NCI-H1930 (cell line): ENCODE measurements at places on chromosomes 4 and X.

- DNase-seq, result no peak
These were observed 20.0 kb downstream of the STBD1 start for GRCh38 chr4:76326515-76326914.

DNA sequence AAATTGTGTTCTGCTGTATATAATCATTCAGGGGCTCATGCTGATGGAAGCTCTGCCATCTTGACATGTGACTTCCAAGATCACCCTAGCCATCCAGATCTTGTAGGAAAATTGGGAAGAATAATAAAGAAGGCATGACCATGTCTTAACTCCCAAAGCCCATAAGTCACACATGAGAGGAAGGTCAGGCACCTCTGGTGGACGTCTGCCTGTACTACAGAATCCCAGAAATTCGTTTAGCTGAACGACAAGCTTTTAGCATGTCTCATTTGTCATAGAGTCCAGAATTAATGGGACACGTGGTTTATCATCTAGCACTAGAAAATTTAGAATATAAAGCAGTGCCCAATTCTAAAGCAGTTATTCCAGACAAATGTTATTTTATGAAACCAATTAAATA is 212.7 kb downstream of the CENPC start:
- DNase-seq, result no peak

GRCh38 chr4:170610434-170610833 is 520.7 kb upstream of the AADAT start:
- DNase-seq, result no peak

GRCh38 chr4:60885011-60885410 is 315.1 kb upstream of the ADGRL3 start:
- DNase-seq, result no peak

- DNase-seq, result no peak
These were observed 63.9 kb upstream of the NLGN4X start for GRCh38 chrX:6292599-6292998.

GRCh38 chr4:87931932-87932331 is 43.6 kb upstream of the SPP1 start:
- no peak for DNase-seq

DNA sequence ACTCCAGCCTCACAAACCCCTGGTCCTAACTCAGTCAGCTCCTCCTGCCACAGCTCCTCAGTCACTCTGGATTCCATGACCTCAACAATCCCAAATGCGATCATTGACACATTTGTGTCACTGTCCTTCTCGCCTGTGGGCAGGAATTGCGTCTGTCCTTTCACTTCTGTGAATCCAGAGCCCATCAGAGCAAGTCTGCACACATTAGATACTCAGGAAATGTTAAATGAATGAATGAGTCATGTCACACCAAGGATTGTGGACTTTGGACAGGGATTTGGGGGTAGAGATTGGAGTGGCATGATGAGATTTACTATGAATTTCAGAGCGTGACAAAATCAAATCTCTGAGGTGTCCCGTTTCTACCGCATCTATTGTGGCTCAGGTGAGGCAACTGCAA is 11.8 kb upstream of the CLDN24 start:
- peak; percentile 21 for DNase-seq

- DNase-seq, result peak; percentile 4
These were observed 136.4 kb downstream of the ZNF674 start for GRCh38 chrX:46408553-46409407.

DNA sequence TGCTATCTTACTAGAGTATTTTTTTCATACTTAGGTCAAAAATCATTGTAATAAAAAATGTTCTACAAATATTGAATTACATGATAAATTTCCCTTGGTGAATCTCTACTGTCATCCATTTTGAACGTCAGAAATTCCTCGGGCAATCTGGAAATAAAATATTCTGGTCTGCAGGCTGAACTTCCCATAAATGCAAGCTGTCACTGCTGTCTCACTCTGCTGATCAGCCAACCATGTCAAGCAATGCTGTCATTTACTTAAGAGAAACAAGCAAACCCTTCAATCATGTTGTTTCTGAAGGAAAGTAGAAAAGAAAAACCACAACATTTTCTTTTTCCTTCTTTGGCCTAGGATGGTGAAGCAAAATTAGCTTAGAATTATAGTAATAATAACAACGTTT is 514.2 kb upstream of the GALNT7 start:
- DNase-seq, result no peak

GRCh38 chrX:153945956-153946943 is 1.8 kb upstream of the RENBP start:
- no peak for DNase-seq

- DNase-seq, result no peak
These were observed at the start of gene MAGIX for GRCh38 chrX:49162620-49163019. MAGIX (plus strand) TSS chrX:49162758; CDS start chrX:49162890, 132 bp downstream.

DNA sequence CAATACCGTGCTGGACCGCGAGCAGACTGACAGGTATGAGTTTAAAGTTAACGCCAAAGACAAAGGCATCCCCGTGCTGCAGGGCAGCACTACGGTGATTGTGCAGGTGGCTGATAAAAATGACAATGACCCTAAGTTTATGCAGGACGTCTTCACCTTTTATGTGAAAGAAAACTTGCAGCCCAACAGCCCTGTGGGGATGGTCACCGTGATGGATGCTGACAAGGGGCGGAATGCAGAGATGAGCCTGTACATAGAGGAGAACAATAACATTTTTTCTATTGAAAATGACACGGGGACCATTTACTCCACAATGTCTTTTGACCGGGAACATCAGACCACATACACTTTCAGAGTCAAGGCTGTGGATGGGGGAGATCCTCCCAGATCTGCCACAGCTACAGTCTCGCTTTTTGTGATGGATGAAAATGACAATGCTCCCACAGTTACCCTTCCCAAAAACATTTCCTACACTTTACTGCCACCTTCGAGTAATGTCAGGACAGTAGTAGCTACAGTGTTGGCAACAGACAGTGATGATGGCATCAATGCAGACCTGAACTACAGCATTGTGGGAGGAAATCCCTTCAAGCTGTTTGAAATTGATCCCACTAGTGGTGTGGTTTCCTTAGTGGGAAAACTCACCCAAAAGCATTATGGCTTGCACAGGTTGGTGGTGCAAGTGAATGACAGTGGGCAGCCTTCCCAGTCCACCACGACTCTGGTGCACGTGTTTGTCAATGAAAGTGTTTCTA is 3.2 kb downstream of the PCDH7 start:
- DNase-seq, result no peak

DNA sequence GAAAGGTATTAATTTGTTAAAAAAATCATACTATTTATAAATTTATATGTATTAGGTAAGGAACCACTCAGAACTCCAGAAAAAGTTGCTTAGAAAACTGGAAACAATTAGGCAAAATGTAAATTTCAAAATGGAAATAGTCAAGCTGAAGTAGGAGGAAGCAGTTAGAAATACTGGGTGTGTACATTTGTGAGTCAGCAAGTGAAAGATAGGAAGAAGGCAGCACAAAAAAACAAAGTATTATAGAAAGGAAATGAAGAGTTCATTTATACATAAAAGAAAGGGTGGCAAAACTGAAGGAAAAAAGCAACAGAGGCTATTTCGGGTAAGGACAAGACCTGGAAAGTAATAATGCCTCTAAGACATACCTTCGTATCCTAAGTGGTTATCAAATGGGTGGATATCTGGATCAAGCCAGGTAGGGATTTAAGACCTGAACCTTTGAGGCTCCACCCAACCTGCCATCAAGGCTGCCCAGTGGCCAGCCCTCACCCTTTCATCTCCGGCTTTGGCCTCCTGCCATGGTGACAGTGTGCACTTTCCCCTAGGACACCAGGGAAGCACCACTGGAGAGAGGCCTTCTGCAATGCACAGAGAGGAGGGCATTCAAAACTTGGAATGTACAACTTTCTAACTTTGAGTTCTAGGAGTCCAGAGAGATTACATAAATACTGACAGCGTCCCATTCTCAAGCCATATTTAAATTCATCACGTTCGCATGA is at the start of gene LRRC66:
LRRC66 (minus strand) TSS at position 428 of the 722 bp plus-strand sequence. CDS start 2,750 bp downstream, outside the sequence.
- no peak for DNase-seq

DNA sequence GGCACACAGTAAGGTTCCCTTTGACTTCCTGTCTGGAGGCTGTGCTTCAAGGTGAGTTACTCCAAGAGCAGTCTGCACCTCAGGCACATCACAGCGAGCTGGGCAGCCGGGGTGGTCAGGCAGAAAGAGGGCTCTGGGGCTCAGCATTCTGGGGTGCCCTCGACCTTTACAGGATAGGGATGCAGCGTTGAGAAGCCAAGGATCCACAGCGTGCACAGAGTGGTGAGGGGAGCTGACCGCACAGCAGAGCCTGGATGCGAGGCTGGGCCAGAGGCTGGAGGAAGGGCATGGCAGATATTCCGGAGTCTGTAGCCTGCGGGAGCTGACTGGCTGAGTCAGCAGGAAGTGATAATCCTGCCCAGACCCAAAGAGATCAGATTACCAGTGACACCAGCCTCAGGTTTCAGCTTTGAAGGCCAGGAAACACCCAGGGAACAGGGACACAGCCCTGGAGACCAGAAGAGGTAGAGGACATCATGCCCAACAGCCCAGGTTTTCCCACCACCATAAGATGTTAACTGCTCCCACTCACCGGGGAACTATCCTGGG is 38.4 kb upstream of the PDLIM3 start:
- DNase-seq, result no peak

DNA sequence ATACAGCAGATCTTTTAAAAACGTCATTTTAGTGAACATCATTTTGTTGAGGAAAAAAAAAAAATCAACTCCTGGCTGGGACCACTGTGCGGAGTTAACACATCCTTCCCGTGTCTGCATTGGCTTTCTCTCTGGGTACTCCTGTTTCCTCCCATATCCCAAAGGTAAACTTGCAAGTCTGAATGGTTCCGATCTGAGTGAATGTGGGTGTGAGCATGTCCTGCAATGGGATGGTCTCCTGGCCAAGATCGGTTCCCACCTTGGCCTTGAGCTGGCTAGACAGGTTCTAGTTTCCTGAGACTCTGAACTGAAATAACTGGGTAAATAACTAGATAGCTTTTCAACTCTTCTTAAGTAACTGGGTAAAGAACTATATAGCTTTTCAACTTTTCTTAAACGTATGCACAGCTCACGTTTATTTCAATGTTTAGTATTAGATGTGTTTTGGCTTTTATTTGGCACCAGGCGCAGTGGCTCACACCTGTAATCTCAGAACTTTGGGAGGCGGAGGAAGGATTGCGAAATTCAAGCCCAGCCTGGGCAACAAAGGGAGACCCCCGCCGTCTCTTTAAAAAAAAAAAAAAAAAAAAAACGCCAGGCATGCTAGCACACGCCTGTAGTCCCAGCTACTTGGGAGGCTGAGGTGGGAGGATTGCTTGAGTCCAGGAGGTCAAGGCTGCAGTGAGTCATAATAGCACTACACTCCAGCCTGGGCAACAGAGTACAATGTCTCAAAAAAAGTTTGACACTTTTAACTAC is 14.0 kb downstream of the RBMX start:
- DNase-seq, result no peak

DNA sequence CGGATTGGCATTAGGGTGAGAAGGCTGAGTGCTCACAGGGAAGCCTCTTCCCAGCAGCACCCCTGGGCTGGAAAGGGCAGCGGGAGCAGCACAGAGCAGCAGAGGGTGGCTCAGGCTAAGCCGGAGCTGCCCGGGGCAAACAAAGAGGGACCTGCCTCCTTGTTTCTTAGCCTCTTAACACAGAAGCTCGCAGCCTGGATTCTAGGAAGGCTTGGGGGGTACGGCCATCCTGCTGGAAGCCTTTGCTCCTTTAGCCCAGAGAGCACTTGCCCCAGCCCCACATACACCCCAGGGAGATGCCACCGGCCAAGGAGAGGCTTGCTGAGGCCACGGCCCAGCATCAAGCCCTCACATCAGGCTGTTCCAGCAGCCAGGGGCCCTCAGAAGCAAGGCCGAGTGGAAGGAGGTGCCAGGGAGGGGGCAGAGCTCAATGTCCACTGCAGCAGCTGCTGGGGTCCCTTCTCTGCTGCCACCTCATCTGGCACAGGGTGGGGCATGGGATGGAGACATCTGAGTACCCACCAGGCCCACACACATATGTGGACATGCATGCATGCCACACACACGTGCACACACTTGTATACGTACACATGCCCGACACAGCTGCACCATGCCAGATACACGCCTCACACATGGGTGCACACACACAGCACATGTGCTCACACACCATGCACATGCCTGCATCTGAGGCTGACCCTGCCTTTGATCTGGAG is 20.3 kb upstream of the SPON2 start:
- DNase-seq, result no peak

- DNase-seq, result no peak
These were observed 73.3 kb downstream of the FRYL start for GRCh38 chr4:48706736-48707135.

GRCh38 chrX:133081990-133082389 is 14.9 kb downstream of the USP26 start:
- DNase-seq, result no peak

- no peak for DNase-seq
These were observed 126.1 kb upstream of the DCLK2 start for GRCh38 chr4:149952101-149952500.

DNA sequence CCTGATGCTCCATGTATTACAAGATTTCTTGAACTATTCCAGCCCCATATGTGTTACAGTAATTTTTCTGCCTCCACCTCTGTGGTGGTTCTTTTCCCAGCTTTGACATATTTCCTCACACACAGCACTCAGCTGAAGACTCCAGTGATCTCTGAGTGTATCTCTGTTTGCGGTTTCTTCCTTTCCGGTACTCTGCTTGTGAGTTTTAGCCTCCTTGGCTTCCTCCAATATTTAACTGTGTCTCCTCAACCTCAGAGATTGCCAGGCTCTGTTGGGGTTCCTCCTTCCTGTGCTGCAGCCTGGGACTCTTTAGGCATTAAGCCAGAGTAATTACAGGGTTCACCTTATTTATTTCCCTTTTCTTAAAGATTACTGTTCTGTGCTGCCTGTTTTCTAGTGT is 73.2 kb downstream of the NFKB1 start:
- no peak for DNase-seq

DNA sequence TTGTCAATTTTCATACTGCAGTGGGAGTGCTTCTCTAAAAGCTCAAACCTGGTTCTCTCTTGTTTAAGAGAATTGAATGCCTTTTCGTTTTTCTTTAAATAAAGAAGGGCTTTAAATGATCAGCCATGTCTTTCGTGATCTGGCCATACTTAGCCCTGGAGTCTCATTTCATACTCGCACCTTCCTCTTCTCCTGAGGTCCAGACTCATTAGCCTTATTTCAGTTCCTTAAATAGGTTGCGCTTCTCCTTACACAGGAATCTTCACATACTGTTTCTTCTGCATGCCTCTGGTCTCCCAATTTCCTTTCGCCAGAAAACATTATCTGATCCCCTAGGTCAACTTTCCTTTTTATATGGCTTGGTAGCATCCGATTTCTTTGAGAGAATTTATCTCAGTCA is 565.6 kb upstream of the TENM3 start:
- DNase-seq, result no peak

DNA sequence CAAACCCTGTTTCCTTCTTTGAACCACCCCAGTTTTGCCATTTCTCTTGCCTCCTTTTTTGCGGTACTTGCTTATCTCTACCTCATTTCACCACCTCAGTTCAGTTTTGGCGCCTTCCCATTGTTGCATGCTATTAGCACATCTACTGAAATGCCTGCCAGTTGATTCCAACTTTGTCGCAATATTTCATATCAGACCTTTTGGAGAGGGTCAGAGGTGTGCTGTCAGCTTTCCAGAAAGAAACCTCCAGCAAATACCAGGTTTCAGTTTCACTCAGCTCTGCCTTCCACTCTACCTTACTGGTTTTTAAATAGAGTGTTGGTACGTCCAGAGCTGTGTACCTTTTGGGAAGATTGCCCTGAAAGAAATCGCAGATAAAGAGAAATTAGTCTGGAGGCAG is 91.9 kb upstream of the CPEB2 start:
- DNase-seq, result no peak

GRCh38 chrX:1390621-1391369 is 1.1 kb downstream of the SLC25A6 start:
- no peak for DNase-seq

- DNase-seq, result no peak
These were observed 13.6 kb upstream of the MAGED4B start for GRCh38 chrX:52082578-52082977.
